ENCODE measurements at places on chromosomes 5 and 9.

DNA sequence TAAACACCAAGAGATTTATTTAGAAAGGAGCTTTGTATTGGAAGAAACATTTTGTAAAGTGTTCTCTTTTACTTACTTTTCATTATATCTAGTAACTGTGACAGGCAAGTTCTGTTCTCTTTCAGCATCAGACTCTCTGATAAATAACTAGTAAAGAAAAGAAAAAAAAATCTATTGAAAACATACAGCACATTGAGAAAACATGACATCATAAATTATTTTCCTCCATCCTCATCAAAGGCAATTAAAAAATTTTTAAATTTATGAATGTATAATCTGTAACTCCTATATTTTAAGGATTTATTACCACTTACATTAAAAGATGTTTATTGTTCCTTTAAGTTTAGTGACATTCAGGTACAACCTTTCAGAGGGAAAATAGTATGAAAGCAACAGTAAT is 11.1 kb downstream of the CCNH start:
- no peak for DNase-seq

- DNase-seq = peak; percentile 45
These were observed 22.0 kb upstream of the MAPK9 start for GRCh38 chr5:180313677-180314505.

DNA sequence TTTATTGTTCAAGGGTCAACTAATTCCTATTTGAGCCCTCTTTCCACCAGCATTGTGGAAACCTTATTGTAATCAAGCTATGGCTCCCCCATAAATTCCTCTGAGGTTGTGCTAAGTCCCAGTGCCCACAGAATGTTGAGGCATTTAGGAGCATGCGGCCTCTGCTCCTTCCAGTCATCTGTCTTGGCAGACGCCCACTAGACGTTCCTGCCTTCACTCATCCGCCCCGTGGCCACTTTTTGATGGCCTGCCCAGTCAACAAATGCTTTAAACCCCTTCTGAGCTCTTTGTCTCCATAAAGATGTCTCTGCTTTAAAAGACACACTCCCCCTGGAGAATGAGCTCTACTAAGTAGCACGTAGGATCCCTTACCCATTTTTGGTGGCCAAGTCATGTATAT is 104.7 kb downstream of the GAS1 start:
- DNase-seq = no peak

- DNase-seq = peak; percentile 69
These were observed 20.7 kb downstream of the GOLGA2 start for GRCh38 chr9:128254855-128255759.
